HTR-8/SVneo (cell line): ENCODE measurements at places on chromosomes 11 and 22.

DNA sequence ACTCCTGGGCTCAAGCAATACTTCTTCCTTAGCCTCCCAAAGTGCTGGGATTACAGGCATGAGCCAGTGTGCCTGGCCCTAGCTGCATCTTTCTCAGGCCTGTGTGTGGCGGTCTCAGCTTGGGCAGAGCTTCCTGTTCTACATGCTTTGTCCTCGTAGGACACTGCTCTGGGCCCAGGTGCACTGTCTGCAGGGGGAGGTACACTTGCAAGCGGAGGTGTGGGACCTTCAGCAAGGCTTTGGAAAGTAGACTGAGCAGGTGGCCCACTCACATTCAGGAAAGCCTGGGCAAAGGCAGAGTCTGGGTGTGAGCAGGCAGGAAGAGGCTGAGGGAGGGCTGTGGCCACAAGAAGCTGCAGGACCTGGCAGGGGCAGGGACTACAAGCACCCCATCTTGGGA, 33.6 kb upstream of the SUSD2 start:
- no peak for DNase-seq

- no peak for DNase-seq
These were observed 4.6 kb upstream of the CERK start for GRCh38 chr22:46742576-46743221.

DNA sequence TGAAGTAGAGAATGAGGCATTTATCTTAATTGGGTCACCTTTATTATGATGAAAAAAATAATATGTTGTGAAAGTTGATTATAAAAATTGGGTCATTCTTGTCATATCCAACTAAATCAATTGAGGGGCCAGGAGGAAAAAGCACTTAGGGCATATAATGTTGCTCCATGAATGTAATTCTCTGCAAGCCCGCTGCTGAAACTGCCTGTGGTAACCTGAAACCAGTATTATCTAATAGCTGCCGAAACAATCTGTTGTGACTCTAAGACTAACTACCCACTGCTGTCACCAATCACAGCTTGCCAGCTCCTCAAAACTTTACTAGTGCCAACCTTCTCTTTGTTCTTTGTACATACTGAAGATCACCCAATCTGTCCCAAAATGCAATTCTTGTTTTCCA, 115.8 kb downstream of the ATG16L2 start:
- DNase-seq = no peak

DNA sequence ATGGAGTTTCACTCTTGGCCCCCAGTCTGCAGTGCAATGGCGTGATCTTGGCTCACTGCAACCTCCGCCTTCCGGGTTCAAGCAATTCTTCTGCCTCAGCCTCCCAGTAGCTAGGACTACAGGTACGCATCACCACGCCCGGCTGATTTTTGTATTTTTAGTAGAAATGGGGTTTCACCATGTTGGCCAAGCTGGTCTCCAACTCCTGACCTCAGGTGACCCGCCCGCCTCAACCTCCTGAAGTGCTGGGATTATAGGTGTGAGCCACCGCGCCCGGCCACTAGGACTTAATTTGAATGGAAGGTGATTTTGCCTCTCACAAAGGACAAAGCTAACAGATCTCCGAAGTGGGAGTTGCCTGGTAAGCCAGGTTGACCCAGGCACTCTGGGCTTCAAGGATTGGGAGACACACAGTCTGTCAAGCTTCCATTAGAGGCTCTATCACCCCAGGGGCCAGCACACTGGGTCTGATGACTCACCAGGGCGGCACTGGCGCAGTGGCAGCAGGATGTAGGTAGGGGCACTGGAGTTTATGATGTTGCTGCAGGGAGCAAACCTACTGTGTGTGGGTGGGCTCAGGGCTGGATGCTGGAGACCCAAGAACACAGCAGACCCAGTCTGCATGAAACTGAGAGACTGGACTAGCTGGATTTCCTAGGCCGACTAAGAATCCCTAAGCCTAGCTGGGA, 17.8 kb upstream of the KCTD14 start:
- DNase-seq = peak; percentile 55

DNA sequence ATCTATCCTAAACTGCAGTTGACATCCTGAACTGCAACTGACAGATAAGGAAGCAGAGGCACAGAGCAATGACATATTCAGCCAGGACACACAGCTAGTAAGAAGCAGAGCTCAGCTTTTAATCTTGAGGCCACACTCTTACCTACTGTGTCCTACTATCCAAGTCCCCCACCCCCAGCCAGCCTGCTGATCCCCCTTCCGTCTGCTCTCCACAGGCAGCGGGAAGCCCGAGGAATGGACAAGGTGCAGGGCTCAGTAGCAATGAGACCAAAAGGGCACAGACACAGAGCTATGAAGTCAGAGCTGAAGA, 4.3 kb downstream of the POLR3H start:
- DNase-seq = no peak

GRCh38 chr11:44018127-44018521, 29.7 kb upstream of the ACCSL start:
- DNase-seq = no peak

- DNase-seq = no peak
These were observed 15.1 kb downstream of the NPTXR start for GRCh38 chr22:38828616-38829205.

DNA sequence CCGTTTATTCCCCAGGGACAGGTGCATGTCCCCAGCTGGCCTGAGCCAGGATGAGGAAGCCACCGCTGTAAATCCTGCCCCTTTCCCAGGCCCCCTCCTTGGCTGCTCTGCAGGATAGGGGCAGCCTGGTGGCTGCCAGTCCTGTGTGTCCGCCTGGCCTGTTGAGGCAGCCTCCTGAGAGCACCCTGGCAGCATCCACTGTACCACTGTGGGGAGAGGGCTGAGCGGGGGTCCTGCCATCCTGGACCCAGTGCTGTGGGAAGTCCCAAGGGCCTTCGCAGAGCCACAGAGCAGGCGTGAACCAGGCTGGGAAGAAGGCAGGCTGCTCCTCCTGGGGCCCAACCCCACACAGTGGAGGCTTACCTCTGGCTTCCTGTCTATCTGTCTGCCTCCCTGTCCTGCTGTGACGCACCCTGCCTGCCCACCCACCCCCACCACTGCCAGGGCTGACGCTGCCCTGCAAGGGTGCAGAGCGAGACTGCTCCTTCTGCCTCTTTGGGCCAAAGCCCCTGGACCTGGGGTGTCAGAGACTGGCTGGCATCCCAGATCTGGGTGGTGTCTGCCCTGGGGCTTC, 8.4 kb downstream of the KCTD17 start:
- DNase-seq = no peak

- DNase-seq = peak; percentile 45
These were observed 223.4 kb upstream of the PITPNB start for GRCh38 chr22:28142361-28142961.

GRCh38 chr11:72624496-72625201, 49.6 kb downstream of the PDE2A start:
- no peak for DNase-seq

GRCh38 chr22:30010789-30011405, 69.4 kb upstream of the HORMAD2 start:
- DNase-seq = no peak

DNA sequence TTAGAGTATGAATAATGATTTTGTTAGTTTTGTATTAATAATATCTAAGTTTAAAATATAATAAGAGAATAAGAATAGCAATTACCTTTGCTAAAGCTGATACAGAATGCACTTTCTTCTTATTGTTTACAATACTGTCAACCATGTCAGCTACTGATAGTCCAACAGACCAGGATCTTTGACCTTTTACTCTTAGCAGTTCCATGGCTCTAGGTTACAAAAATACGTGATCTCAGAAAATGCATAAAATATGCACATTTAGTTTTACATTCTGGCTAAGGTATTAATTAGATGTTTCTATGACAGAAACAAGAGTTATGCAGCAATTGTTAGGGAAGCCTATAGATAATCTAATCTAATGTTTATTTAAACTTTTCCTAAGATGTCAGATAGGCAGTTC, 7.5 kb upstream of the TSG101 start:
- DNase-seq = no peak

DNA sequence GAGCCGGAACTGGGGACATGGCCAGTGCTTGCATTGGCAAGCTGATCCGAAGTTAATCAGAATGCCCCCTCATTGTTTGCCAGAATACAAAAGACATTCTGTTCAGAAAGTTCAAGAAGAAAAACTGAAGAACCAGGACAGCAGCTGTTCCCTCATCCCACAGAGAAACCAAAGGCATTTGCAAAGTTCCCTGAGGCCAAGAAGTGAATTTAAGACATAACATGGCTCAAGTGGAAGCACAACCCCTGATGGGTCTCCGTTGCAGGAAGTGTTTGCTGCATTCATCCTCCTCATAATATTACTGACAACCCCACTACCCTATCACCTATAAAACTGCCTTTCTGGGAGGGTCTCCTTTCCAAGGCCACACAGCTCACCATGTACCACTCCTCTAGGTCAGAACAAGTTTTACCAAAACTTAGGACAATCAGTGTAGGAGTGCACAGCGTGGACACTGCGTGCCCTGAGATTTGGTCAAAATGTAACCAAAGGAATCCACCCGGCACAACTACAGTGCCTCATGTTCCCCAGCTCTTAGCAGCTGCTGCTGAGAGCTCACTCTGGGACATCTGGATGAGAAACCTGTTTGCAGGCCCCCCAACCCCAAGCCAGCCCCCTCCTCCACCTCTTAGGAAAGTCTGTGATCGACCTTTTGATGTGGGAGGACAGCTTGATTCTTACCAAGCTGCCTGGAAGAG, 101.6 kb upstream of the AKIP1 start:
- DNase-seq = no peak

GRCh38 chr11:110125632-110126031, 32.4 kb downstream of the ZC3H12C start:
- DNase-seq = no peak

DNA sequence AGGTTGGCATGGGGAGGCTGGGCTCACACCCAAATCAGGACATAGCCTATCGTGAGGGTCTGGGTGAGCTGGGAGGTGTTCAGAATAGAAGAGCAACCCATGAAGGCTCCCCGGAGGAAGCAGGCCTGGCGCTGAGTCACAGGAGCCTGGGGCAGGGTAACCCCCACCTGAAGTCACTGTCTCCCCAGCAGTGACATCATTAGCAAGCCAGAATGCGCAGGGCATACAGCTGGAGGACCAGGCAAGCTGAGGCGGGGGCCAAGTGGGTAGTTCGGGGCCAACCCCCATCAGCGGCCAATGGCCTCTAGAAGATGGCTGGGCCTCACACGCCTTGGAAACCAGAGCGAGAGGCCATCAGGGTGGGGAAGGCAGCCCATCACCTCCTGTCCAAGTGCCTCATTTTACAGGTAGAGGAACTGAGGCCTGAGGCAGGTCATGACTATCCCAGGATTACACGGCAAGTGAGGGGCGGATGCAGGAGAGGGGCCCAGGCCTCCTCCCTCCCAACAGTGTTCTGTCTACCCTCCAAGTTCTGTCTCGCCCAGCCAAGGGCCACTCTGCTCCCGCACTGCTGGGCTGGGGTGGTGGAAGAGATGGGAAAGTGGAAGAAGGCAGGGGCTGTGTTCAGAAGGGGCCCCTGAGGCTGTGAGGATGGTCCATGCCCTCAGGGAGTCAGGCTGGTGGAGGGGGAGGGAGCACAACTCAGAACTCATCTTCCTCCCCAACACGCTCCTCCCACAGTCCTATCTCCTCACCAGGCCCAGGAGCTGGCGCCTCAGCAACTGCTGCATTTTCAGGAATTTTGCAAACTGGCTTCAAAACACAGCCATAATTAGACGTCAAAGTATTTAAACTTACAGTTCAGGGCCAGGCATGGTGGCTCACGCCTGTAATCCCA, 24.6 kb downstream of the RPL3 start:
- DNase-seq = no peak

DNA sequence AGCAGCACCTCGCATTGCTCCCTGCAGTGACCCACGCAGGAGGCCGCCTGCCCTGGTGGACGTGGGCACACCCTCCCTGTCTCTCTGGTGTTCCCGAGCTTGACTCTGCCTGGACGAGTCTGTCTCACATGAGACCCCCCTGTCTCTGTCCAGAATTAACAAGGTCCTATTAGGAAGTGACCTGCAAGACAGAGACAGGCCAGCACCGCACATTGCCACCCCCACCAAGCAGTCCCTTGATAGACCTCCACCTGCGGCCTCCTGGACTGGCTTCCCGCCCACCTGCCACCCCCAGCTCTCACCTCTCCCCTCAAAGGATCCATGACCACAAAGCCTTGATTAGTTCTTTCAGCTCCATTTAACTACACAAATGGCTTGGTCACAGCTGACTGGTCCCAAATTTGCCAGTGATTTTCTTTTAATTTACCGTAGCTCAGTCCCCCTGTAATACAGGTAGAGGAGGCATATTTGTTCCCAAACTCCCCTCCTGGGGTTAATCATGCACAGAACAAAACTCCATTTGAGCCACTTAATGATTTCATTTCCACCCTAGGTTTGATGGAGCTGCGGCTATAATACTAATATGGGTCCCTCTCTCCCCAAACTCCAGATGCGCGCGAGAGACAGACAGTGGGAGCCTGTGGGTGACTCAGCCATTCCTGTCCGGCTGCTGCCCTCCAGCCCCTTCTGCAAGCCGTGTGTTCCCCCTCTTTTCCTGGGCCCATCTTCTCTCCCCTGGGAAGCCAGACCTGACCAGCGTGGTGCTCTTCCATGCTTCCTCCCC, 11.2 kb downstream of the SPATA19 start:
- no peak for DNase-seq

- peak; percentile 59 for DNase-seq
These were observed 11.2 kb upstream of the BID start for GRCh38 chr22:17785185-17786184.

GRCh38 chr22:19180740-19181410, 2.3 kb upstream of the SLC25A1 start:
- DNase-seq = no peak

DNA sequence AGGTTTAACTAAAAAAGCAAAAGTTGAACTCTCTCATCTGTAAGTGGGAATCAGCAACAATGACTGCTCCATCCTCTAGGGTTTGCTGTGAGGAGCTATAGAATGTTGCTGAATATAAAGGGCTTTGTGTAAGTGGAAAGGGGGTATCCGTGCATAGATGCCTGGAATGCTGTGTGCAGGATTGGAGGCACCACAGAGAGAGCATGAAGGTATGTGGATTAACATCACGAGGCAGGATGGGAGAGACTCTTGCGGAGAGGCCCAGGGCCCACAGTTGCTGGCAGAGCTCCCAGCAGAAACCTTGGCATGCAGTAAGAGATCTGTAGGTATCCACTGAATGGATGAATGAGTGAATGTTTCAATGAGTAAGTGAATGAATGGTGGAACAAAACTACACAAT, 298.7 kb upstream of the DDI1 start:
- DNase-seq = no peak
